ENCODE measurements at places on chromosomes 11 and 22.

- DNase-seq, result peak; percentile 89
Observed at GRCh38 chr22:41966607-41967240, 2.5 kb upstream of the SEPTIN3 start.

- no peak for DNase-seq
Observed at GRCh38 chr11:75639762-75640181, 29.1 kb downstream of the MAP6 start.

- DNase-seq, result no peak
Observed at GRCh38 chr11:19513253-19513652, 199.4 kb upstream of the NAV2 start.

- DNase-seq, result no peak
Observed at GRCh38 chr11:105045676-105046296, 651 bp upstream of the CARD16 start.

DNA sequence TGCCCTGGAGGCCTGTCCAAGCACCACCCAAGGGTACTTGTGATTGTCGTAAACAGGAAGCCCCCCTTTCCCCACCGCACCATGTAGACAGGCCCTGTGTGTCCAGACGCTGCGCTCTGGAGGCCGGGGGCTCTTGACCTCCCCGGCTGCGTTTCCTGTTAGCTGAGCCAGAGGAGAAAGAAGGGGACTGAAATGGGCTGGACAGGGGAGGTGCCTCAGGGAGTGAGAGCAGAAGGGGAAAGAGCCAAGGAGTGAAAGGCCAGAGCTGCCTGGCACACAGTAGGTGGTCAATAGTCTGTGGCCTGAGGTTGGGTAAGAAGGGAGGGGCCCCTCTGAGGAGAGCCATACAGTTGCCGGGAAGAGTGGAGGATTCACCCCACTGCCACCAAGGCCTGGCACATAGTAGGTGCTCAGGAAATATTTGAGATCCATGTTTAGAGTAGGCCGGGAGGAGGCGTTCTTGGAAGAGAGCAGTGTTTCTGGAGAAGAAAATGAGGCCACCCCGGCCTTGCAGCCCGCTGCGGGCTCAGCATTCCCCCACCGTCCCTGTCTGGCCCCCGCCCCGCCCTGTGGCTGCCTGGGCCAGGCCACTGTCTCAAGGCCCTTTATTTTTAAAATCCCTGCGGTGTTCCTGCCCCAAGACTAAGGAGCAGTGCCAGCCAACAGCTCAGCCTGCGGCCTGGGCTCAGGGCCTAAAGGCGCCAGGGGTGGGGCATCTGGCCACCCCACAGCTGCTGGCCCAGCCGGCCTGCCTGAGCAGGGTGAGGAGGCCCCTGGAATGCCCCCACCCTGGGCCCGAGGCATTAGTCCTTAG lies 13.6 kb upstream of the CDC42EP1 start:
- no peak for DNase-seq

GRCh38 chr22:44577391-44578109 lies 79.5 kb upstream of the RTL6 start:
- no peak for DNase-seq

- no peak for DNase-seq
Observed at GRCh38 chr11:87917111-87917510, 258.1 kb downstream of the RAB38 start.

All from NB4 (cell line).